ENCODE measurements at places on chromosomes 11 and 22. TPM values are rescaled to one million over a fixed set of nuclear protein-coding genes. Genes with fewer than 3 reads are reported as not detected.

GRCh38 chr11:107446822-107447431 is 10.7 kb downstream of the CWF19L2 start:
- DNase-seq = no peak
- no peak overlapping the region for H3K4me3 ChIP-seq
- no peaks in the 10 kb centered on the region for H3K4me1 ChIP-seq
- no peaks in the 10 kb centered on the region for H3K27me3 ChIP-seq
- no peak overlapping the region for H3K27ac ChIP-seq
- H3K36me3 ChIP-seq = no peaks in the 10 kb centered on the region

DNA sequence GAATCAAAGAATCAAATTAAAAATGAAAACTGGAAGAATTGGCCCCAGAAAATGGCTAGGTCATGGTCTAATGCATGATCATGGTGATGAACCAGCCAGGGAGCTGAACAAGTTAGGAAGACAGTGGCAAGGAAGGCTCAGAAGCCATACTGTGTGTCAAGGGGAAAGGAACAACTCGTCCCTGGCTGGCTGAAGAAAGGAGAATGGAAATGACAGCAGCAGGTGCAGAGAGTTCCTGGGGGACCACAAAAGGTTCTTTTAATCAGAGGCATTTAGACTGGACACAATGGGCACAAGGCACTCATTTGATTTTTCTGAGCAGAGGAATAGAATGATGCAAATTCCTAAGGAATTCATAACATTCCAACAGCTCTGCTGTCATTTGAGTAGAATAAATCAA is 209.9 kb downstream of the LARGE1 start:
- no peaks in the 10 kb centered on the region for H3K4me1 ChIP-seq
- no peaks in the 10 kb centered on the region for H3K36me3 ChIP-seq
- DNase-seq = no peak
- H3K27me3 ChIP-seq = no peaks in the 10 kb centered on the region
- H3K27ac ChIP-seq = no peak overlapping the region
- no peak overlapping the region for H3K4me3 ChIP-seq

The DEPDC7 gene
- total RNA-seq = 6.1 TPM

GRCh38 chr11:121105063-121105480 is 4.0 kb downstream of the TECTA start:
- H3K4me3 ChIP-seq = no peak overlapping the region
- H3K4me1 ChIP-seq = no peaks in the 10 kb centered on the region

The GGT1 gene
- 16.8 TPM for total RNA-seq

The MIOX gene
- total RNA-seq = not detected

- peaks cover 40% of the 10 kb centered on the region for H3K36me3 ChIP-seq
- H3K27me3 ChIP-seq = no peaks in the 10 kb centered on the region
- no peak overlapping the region for H3K27ac ChIP-seq
- H3K4me3 ChIP-seq = no peak overlapping the region
- DNase-seq = no peak
Observed at GRCh38 chr11:66056501-66056900, 4.3 kb downstream of the SF3B2 start.

DNA sequence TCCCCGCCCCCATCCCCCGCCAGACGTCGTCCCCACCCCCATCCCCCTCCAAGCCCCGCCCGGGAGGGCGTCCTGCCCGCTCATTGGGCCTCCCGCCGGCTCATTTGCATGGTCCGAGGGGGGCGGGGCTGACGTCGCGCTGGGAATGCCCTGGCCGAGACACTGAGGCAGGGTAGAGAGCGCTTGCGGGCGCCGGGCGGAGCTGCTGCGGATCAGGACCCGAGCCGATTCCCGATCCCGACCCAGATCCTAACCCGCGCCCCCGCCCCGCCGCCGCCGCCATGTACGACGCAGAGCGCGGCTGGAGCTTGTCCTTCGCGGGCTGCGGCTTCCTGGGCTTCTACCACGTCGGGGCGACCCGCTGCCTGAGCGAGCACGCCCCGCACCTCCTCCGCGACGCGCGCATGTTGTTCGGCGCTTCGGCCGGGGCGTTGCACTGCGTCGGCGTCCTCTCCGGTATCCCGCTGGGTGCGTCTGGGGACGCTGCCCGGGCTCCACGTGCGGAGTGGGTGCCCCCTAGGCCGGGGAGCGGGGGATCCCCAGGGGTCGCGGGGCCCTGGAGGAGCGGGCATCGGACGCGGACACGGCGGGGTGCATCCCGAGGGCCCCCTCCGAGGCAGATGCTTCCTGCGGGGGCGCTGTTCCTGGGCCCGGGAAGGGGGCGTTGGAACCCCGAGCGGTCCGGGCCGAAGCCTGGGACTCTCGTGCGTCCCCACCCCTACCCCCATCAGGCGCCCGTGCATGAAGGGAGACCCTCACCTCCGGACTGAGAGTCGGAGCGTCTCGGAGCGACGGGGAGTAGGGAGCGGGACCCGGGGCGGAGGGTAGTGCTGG is at the start of gene PNPLA3:
Gene PNPLA3, plus strand, starts transcription at position 175 of the 834 bp plus-strand sequence. Its CDS starts 107 bp downstream, at position 282.
- peak within 1 kb of the TSS; percentile 71 for H3K4me3 ChIP-seq
- peak; percentile 93 for DNase-seq
- H3K36me3 ChIP-seq = no peaks in the 10 kb centered on the region
- H3K27ac ChIP-seq = no peak within 1 kb of the TSS
- H3K4me1 ChIP-seq = peaks cover 7% of the 10 kb centered on the region
- H3K27me3 ChIP-seq = peaks cover 7% of the 10 kb centered on the region

DNA sequence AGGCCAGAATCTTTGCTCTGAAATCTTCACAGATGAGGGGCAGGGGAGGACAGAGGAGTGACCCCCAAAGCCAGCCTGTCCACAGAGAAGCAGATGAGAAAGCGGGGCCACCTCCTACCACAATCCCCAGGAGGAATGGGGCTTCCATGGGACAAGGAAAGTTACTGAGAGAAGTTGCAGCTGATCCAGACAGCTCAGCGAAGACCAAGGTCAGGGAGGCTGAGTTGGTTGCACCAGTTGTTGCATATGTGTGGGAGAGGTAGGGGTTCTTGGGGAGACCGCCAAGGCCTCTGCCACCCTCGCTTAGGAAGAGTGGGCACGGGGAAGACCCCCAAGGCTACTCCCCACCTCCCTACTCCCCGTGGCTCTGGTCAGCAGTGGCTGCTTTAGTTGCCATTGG is 81.6 kb upstream of the EIF3D start:
- no peak overlapping the region for H3K27ac ChIP-seq
- H3K27me3 ChIP-seq = peaks cover 3% of the 10 kb centered on the region
- no peaks in the 10 kb centered on the region for H3K4me1 ChIP-seq
- no peak overlapping the region for H3K4me3 ChIP-seq

- H3K36me3 ChIP-seq = peaks cover 4% of the 10 kb centered on the region
- H3K4me1 ChIP-seq = peaks cover 6% of the 10 kb centered on the region
- no peaks in the 10 kb centered on the region for H3K27me3 ChIP-seq
- no peak overlapping the region for H3K27ac ChIP-seq
Observed at GRCh38 chr11:75398906-75399305, 412 bp upstream of the RPS3 start.

- H3K36me3 ChIP-seq = no peaks in the 10 kb centered on the region
- no peaks in the 10 kb centered on the region for H3K4me1 ChIP-seq
- no peaks in the 10 kb centered on the region for H3K27me3 ChIP-seq
- H3K27ac ChIP-seq = no peak overlapping the region
- no peak overlapping the region for H3K4me3 ChIP-seq
Observed at GRCh38 chr11:89125298-89125697, 52.4 kb upstream of the TYR start.

DNA sequence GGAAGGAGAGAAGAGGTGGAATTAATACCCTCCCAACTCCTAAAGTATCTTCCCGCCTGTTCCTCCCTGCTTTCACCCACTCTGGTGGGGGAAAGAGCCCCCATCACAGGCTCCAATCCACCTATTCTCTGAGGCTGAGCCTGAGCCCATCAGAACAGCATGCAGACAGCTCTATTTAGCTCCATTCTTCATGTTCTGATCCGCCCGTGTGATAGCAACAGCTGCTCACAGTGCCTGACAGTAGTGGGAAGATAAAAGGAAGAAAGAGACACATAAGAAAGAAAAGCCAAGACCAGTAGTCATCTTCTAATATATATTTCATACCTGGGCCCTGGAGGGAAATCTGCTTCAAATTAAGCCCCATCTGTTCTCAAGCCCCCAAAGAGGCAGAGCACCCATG is 80.3 kb upstream of the AKIP1 start:
- no peak for DNase-seq
- H3K27ac ChIP-seq = no peak overlapping the region
- no peak overlapping the region for H3K4me3 ChIP-seq
- no peaks in the 10 kb centered on the region for H3K4me1 ChIP-seq

- H3K4me1 ChIP-seq = no peaks in the 10 kb centered on the region
- H3K27me3 ChIP-seq = no peaks in the 10 kb centered on the region
Observed at GRCh38 chr11:76885390-76886097, 24.8 kb downstream of the ACER3 start.

DNA sequence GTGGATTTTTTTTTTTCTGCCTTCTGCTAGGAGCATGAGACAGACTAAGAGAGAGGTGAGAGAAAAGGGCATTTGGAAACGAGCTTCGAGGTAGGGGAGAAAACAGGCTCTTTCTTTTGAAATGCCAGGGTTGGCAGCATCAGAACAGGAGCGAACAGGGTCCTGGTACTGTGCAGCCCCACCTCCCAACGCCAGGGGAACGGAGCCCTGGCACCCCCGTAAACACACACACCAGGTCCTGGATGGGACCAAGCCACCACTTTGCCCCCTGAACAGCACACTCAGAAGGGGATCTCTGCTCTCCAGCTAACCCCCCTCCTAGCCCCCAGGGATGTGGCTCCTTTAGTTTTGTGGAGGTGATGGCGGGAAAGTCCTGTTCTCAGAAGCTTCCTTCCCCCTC is 127.1 kb downstream of the CTTN start:
- no peak overlapping the region for H3K27ac ChIP-seq
- H3K27me3 ChIP-seq = no peaks in the 10 kb centered on the region
- H3K36me3 ChIP-seq = no peaks in the 10 kb centered on the region

DNA sequence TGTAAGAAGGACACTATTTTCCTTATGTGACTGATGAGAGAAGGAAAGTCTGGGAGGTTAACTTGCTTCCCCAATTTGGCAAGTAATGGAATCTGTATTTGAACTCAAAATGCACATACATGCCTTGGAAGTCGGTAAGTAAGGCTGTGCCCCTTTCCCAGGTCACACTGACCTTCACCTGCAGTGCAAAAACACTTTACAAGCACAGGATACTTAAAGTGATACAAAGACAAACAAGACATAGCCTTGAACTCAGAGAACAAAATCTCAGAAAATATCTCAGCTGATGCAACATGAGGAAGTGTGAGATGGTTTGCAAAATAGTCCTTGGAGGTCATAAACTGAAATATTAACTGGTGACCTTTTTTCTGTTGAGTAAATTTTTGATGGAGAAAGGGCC is 251.1 kb downstream of the RAB38 start:
- H3K27ac ChIP-seq = no peak overlapping the region
- DNase-seq = no peak
- H3K36me3 ChIP-seq = no peaks in the 10 kb centered on the region
- H3K4me3 ChIP-seq = no peak overlapping the region
- no peaks in the 10 kb centered on the region for H3K4me1 ChIP-seq
- no peaks in the 10 kb centered on the region for H3K27me3 ChIP-seq

The TMEM191C gene
- 3.3 TPM for total RNA-seq

DNA sequence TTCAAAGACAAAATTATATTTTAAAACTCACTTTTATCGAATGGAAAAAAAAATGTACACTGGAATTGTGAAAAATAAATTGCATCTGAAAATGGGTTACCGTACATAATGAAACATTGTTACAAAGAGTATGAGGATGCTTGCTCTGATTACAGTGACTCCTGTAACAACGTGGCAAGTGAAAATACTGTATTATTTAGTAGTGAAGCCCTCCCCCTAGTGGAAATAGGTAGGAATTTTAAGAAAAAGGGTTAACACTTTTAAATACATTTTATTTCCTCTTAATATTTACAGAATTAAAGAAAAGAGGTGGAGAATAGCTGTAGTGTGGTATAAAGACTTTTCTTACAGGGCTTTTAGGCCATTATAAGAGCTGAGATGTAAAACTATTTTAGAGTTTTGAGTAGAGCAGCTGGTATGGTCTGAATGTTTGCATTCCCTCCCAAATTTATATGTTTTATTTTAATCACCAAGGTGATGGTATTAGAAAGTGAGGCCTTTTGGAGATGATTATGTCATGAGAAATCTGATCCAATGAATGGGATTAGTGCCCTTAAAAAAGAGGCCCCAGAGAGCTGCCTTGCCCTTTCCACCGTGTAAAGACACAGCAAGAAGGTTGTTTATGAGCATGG is 25.2 kb downstream of the FAM76B start:
- DNase-seq = no peak
- H3K36me3 ChIP-seq = no peaks in the 10 kb centered on the region
- no peaks in the 10 kb centered on the region for H3K4me1 ChIP-seq
- H3K4me3 ChIP-seq = no peak overlapping the region

- H3K4me3 ChIP-seq = no peak overlapping the region
- H3K4me1 ChIP-seq = no peaks in the 10 kb centered on the region
- no peaks in the 10 kb centered on the region for H3K27me3 ChIP-seq
- peak overlapping the region; percentile 55 for H3K27ac ChIP-seq
- no peak for DNase-seq
Observed at GRCh38 chr11:114308689-114309089, 12.5 kb downstream of the NNMT start.

- H3K4me3 ChIP-seq = no peak overlapping the region
- DNase-seq = no peak
- no peaks in the 10 kb centered on the region for H3K36me3 ChIP-seq
- no peaks in the 10 kb centered on the region for H3K27me3 ChIP-seq
- H3K27ac ChIP-seq = no peak overlapping the region
Observed at GRCh38 chr22:29156507-29156906, 49.2 kb upstream of the EMID1 start.

DNA sequence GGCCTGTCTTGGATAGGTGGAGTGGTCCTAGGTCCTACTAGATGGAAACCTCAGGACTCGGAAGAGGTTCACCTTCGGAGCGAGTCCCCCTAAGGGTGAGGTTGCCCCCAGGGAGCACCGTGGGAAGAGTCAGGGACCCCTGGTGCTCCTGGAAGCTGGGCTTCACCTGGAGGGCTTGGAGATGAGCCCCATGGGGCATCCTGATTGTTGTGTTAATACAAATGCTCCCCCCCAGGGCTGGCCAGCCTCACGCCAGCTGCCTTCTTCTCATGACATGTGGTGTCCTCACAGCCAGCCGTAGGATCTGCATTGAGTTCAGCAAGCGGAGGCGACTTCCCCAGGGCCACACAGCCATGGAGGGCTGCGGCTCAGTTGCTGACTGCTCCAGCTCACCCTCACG is 1487.5 kb downstream of the BRD1 start:
- H3K27me3 ChIP-seq = no peaks in the 10 kb centered on the region
- H3K36me3 ChIP-seq = no peaks in the 10 kb centered on the region
- H3K4me1 ChIP-seq = no peaks in the 10 kb centered on the region
- DNase-seq = no peak

GRCh38 chr11:32852207-32852606 is 22.5 kb downstream of the PRRG4 start:
- no peak overlapping the region for H3K4me3 ChIP-seq
- H3K27me3 ChIP-seq = no peaks in the 10 kb centered on the region
- H3K4me1 ChIP-seq = no peaks in the 10 kb centered on the region
- H3K27ac ChIP-seq = peak overlapping the region; percentile 38
- no peaks in the 10 kb centered on the region for H3K36me3 ChIP-seq
- peak; percentile 58 for DNase-seq

- no peaks in the 10 kb centered on the region for H3K27me3 ChIP-seq
- H3K27ac ChIP-seq = no peak overlapping the region
- no peak for DNase-seq
- H3K4me1 ChIP-seq = no peaks in the 10 kb centered on the region
Observed at GRCh38 chr22:36164621-36165020, 4.1 kb upstream of the APOL3 start.

The MYEOV gene
- 8.2 TPM for total RNA-seq

- DNase-seq = no peak
- H3K27ac ChIP-seq = no peak overlapping the region
- H3K4me1 ChIP-seq = no peaks in the 10 kb centered on the region
- no peaks in the 10 kb centered on the region for H3K36me3 ChIP-seq
Observed at GRCh38 chr11:94586546-94586945, 19.4 kb downstream of the PIWIL4 start.

Data from colonic mucosa (tissue), 4 donors.